Stimulated activated CD8-positive, alpha-beta memory T cell treated with anti-CD3 and anti-CD28 coated beads, Interleukin-15, amount 100 ng/mL, for 48 hours (primary cell): ENCODE measurements at places on chromosomes 13 and 19.

- DNase-seq: no peak
Observed at GRCh38 chr13:95060014-95060519, 241.2 kb downstream of the ABCC4 start.

DNA sequence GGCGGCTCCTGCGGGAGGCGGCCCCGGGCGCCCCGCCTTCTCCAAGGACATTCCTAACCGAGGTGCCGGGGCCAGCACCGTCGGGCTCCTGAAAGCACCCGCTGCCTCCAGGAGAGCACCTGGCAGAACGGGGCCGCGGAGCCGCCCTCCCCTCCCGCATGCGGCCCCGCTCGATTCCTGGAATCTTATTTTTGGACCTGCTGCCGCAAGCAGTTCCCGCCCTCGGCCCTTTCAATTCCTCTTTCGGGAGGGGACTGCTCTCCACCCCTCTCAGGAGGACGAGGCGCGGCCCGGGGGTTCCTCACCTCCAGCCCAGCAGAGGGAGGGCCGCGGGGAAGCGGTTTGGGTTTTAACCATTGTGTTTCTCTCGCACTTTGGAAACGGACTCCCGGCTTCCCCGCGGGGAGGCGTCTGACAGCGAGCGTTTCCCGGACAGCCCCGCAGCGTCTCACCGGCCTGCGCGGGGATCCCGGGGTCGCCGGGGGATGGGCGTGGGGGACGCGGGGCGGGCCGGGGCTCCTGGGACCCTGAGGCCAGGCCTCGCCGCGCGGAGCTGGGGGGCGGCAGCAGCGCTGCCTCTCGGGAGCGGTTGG, 849 bp downstream of the GAS6 start:
- no peak for DNase-seq

- no peak for DNase-seq
Observed at GRCh38 chr19:46717716-46718143, 816 bp upstream of the PRKD2 start.

GRCh38 chr13:41162151-41162550, 29.5 kb upstream of the KBTBD6 start:
- no peak for DNase-seq

DNA sequence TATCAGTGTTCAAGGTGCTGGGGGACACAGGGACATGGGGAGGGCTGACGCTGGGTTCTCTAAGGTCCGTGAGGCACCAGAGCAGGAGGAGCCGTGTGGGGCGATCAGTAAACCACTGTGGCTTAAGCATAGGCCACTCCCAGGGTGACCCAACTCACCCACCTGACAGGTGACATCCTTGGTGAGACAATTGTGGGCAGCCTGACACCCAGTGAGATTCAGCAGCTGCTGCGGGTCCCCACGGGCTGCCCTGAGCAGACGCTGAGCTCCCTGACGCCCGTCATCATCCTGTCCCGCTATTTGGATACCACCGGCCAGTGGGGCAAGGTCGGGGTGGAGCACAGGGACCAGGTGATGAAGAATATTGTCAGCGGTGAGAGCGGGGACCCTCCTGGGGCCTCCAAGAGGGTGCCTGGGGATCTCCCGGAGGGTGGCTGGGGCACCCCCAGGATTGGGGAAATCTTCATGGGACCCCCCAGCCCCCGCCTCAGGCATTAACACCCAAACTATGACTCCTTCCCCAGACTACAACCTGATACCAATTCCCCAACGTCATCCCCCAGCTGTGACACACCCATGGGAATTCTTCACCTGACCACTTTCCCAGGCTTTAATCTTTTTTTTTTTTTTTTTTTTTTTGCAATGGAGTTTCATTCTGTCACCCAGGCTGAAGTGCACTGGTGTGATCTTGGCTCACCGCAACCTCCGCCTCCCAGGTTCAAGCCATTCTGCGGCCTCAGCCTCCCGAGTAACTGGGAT, 33.3 kb upstream of the SHFL start:
- DNase-seq: no peak

GRCh38 chr13:38418286-38418685, 68.6 kb downstream of the UFM1 start:
- no peak for DNase-seq

- no peak for DNase-seq
Observed at GRCh38 chr13:27334774-27335435, 64.3 kb downstream of the RASL11A start.
